Smooth muscle cell of the brain vasculature (primary cell): ENCODE measurements at places on chromosomes 1 and 21.

- DNase-seq = no peak
These were observed 33.7 kb upstream of the LRP8 start for GRCh38 chr1:53361541-53361961.

DNA sequence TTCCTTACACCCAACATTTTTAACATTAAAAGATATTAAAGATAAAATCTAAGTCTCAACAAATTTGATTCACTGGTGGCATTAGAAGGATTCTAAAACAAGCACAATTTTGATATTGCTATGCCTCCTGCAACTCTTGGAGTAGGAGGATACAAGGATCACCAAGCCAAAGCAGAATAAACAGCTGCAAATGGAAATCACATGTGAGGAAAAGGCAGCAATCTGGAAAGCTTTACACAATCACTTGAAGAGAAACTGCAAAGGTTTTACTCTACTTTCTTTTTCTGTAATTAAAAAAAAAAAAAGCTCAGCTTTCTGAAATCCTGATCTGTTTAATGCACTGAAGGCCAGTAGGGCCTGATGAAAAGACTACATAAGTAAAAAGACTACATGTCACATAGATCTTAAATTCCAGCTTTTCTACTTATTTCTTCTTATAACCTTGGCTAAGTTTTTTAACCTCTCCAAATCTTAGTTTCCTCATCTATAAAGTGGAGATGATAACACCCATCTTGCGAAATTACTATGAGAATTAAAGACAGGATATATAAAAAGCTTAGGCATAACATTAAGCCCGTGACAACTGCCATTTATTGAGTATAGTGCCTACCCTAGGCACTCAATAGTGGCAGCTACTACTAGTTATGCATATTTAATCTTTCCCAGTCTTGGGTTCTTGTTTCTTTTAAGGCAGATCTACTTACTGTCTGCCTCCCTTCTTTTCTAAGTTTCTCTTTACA lies 73.5 kb downstream of the EPS15 start:
- no peak for DNase-seq

DNA sequence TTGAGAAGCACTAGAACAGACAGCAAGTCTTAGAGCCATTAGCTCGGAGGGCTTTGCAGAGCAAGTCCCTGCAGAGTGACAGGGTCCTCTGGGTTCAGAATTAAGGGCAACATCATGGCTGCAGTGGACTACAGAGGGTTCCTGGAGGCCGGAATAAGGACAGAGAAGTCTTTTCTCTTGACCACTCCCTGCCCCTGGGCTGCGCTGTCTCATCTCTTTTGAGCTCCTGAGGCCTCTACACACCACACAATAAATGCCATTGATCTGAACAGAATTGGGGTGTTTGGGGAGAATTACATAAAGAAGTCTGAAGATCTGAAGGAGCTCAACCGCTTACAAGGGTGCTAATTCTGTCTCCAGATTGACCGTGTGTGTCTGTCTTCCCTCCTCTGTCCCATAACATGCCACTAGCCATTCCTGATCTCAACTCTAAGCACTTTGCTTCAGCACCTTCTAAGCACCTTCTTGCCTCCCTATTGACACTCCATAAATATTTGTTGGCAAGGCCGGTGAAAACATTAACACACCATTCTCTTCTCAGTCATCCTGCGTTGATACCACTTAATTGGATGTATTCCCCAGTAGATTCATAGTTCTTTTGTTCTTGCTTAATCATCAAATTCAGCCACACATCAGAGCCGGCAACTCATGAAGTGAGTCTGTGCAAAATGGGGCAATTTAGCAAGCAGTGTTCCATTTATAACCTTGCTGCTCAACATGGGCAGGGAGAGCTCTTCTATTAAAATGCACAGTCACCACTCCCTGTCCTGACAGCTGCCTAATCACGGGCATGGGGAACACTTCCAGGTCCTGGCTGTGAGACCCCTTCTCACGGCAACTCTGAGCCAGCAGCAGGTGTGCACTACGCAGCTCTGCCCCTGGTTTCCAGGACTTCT lies 49.7 kb downstream of the NMNAT2 start:
- no peak for DNase-seq

DNA sequence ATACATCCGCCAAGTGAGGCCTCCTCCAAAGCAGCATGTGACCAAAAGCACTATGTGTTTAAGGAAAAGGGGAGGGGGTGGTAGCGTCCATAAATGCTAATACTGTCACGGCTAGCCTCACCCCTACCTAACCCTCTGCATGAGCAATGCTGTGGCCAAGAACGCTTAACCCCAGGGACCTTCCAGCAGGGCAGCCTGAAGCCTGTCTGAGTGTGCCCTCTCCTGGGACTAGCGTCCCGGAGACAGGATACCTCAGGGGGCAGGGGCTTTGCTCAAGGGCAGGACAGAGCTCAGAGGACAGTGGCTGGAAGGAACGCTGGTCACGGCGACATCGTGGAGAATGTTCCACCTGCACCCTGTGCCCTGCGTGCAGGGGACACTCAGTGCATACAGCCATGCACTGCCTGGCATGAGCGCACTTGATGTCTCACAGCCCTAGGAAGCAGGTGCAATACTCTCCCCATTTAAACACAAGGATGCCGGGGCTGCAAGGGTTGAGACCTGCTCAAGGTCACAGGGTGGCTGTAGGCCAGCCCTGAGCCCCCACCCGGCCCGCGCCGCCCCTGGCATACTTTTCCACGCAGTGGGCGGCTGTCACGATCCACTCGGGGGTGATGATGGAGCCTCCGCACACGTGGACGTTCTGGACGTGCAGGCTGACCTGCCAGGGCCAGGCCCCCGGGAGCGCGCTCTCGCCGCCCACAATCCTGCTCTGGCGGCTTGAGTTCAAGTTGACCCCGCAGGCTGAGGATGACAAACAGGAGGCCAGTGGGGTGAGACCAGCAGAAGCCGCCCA lies 35.0 kb downstream of the TMPRSS2 start:
- DNase-seq = no peak

GRCh38 chr1:82073659-82074058 lies 272.9 kb downstream of the ADGRL2 start:
- DNase-seq = no peak

GRCh38 chr1:117425050-117425734 lies 57.9 kb downstream of the MAN1A2 start:
- DNase-seq = no peak

- no peak for DNase-seq
These were observed 121.5 kb downstream of the COL24A1 start for GRCh38 chr1:86035101-86035500.

- no peak for DNase-seq
These were observed 1352.7 kb upstream of the ADGRL2 start for GRCh38 chr1:80448081-80448480.

- peak; percentile 92 for DNase-seq
These were observed 16.9 kb downstream of the NTMT2 start for GRCh38 chr1:170162459-170163246.

GRCh38 chr1:22814176-22815042 lies 103.8 kb downstream of the EPHB2 start:
- DNase-seq = no peak

DNA sequence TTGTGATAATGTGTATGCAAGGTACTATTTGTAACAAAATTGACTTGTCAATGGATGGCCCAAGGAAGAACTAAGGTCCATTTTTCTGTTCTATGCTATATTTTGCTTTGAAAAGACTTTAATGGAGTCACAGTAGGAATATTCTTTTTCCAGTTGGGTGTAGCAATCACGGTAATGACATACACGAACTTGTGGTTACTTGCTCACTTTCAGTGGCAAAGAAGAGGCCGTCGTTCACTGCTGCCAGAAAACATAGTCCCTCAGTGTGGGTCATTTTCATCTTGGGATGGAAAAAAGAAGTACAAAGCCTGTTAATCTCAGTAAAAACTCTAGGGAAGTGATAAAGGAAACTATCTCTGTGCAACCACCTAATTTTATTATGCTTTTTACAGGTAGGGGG lies 47.8 kb upstream of the LAMC2 start:
- no peak for DNase-seq

DNA sequence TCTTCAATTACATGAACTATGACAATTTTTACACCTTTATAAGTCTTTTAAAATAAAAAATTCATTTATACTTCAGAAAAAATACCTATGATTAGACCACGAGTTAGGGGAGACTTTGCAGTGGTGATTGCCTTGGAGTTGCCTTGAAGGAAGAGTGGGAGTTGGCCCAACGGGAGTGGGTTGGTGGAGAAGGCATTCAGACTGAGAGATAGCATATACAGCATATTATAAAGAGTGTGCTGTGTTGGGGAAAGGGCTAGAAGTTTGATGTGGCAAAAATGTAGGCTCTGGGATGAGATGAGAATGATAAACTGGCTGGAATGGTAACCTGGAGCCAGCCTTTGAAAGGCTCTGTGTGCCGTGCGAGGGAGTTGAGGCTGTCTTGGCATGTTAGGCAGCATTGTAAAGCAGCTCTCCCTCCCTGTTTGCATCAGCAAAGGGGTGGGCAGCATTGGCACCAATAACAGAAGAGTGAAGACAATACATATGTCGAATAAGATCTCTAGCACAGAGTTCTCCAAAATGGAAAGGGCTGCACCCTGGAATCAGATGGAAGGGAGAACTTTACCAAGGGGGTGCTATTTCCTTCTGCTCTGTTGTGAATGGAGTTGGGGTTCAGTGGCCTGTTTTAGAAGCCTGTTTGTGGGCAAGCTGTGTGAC lies 24.4 kb downstream of the MPZL1 start:
- DNase-seq = no peak

- DNase-seq = no peak
These were observed 37.3 kb downstream of the VANGL2 start for GRCh38 chr1:160437432-160438316.

- no peak for DNase-seq
These were observed 55.3 kb downstream of the CHD5 start for GRCh38 chr1:6124746-6125365.

- no peak for DNase-seq
These were observed 6.3 kb downstream of the LRRC53 start for GRCh38 chr1:74505928-74506710.

- DNase-seq = peak; percentile 24
These were observed 135.4 kb downstream of the PROX1 start for GRCh38 chr1:214123061-214123784.

- DNase-seq = no peak
These were observed 11.5 kb upstream of the PDXK start for GRCh38 chr21:43707462-43707861.

DNA sequence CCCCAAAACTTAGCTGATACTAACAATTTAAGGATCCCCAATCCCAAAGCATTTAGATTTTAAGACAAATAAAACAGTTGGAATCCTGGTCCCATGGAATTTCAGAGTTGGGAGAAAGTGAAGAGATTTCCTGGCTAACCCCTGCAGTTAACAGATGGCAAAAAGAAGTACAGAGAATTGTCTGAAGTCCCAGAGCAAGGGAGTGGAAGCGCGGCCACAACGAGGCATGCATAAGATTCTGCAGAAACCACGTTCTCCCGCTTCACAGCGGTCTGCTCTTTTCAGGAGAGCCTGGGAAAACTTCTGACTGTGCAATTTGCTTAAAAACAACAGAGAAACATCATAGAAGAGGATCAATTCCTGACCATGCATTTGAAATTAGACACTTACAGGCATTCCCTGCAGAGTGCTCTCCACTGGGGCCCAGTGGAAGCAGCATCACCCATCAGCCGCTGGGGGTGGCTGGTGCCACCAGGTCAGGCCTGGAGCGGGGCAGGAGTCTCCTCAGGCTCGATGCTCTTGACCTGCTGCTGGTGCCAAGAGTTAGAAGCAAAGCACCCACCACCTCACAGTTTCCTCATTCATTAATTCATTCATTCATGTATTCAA lies 226.7 kb upstream of the POU3F1 start:
- peak; percentile 76 for DNase-seq

DNA sequence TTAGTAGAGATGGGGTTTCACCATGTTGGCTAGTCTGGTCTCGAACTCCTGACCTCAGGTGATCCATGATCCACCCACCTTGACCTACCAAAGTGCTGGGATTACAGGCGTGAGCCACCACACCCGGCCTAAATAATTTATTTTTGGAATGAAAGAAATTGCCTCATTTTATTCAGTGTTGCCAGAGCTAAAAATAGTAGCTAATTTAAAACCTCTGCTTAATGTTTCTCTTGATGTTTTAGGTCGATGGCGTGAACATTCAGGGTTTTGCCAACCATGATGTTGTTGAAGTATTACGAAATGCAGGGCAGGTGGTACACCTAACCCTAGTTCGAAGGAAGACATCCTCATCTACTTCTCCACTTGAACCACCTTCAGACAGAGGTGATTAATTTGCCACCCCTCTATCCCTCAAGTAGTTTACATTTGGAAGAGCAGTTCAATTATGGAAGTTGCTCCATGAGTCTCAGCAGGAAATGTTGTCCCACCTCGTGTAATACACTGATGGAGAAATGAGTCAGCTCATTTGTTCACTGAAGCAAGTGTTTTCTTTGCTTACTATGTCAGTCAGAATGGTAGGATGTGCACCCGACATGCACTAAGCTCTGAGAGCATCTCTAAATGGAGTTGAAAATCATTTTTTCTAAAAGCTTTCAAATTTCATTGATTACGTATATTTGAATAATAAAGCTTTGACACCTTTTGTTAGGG lies 54.9 kb downstream of the PATJ start:
- no peak for DNase-seq

GRCh38 chr1:4602462-4603294 lies 51.7 kb upstream of the AJAP1 start:
- no peak for DNase-seq

DNA sequence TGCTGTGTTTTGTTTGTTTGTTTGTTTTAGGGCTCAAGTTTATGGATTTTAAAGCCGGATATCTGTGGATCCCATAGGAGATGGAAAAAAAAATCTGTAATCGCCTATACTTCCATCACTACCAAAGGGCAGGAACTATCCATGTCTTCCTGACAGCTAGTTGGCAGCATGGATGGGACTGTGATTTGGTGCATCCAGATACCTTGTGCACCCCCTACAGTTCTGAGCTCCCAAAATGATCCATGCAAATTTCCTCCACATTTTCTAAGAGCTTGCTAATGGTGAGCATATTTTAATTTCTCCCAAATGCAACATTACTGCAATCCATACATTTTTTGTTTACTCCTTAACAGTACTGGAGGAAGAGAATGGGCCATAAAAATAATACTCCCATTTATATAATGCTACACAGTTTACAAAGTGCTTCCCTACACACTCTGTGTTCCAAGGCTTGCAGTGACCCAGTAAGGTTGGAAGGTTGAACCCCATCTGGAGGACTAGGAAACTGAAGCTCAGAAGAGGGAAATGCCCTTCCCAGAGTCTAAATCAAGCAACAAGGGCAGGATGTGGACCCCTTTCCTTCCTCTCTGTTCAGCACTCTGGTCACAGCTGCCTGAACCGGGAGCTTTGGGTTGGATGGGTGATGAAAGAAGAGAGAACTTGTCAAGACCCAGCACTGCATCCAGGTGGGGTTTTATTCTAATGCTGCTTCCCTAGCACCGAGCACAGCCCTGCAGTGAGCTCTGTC lies 48.0 kb downstream of the CAPN8 start:
- no peak for DNase-seq

- no peak for DNase-seq
These were observed 19.9 kb downstream of the IRF2BP2 start for GRCh38 chr1:234589854-234590620.

DNA sequence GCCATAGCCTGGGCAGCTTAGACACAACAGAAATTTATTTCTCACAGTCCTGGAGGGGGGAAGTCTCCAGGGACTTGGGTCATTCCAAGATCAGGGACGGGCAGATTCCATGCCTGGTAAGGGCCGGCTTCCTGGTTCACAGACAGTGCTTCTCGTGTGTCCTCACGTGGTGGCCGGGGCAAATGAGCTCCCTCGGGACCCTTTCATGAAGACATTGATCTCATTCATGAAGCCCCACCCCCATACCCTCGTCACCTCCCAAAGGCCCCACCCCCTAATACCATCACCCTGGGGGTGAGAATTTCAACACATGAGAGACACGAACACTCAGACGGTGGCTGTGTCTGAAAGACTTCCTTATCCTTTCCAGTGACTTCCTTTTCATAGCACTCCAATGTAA lies 51.5 kb downstream of the ACOT7 start:
- DNase-seq = no peak

GRCh38 chr1:15088281-15088971 lies 65.1 kb upstream of the TMEM51 start:
- DNase-seq = no peak
